ENCODE measurements at places on chromosomes 3 and 15.

DNA sequence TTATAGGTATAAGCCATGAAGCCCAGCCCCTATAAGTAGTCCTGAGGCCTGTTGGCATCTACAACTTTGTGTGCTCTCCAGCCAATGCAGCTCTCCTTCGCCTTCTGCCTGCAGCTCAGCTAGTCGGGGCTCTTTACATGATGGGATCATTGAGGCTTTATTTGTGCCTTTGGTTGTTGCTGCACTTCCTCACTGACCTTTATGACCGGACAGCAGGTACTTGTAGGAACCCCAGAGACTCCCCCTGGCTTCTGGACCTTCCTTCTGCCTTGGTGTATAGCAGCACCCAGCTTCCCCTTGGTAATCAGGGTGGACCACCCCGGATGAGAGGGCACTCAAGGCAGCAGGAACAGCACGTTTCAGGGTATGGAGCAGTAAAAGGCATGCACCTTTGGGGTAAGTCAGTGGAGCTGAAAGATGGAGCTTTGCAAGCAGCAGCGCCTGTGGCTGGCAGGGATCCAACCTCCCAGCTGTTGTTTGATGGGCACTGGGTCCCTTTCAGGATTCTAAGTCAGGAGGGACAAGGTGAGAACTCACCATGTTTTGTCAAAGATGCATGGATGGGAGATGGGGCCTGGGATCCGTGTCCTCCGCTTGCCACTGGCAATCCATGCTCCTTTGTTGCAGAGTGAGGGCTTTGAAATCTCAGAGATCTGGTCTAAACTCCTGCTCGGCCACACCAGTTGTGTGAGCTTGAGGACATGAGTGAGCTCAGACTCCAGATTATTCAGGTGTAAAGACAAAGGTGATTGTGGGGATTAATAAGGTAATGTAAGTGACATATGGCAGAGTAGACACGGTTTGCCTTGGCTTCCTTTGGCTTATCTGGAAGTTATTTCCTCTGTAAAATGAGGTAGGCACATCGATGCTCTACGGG, 65.1 kb upstream of the KLF13 start:
- no peak for DNase-seq

GRCh38 chr3:120664926-120665325, 17.1 kb downstream of the HGD start:
- DNase-seq: no peak

DNA sequence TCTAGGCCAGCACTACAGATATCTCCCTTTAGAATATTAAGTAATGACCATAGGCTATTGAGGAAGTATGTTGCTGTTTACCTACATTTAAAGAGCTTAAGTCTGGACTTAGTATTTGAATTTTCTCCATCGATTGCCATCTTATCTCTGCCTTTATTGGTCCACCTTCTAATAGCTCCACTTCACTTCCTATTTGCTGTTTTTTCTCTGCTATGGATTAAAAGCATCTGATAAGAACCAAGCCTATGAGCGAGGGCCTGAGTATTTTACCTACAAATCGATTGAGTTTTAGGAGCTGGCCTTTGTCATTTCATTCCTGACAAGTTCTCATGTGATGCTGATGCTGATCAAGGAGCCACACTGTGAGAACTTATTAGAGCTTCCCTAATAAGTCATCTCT, 52.6 kb upstream of the AKAP13 start:
- no peak for DNase-seq

DNA sequence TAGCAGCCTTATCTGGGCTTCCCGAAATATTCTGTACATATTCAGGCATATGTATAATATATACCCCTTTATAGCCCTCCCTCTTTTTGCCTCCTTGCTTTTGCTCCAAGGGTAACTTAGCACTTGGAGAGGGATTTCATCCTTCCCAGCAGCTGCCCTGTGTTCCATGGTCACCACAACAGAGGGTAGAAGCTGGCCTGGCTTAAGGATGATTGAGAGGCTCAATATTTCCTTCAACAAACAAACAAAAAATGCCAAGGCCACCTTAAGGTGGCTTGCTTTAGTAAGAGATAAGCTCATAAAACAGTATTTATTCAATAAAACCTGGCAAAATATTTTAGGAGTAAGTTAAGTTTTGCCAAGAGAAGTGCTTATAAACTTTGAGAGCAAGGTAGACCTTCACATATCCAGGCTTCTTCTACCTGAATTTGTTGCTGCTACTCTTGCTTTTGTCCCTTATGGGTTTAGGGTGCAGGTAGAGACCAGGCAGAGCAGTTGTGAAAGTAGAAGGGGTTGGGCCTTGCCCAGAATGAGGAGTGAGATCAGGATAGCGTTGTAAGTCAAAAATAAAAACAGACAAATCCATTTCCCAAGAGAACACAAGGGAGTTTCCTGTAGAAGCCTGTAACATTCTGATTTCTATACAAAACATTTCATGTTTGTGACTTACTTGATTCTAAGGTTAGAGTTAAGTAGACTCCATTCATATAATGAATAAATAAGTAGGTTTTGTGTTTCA, 52.7 kb upstream of the ATOSA start:
- no peak for DNase-seq
